AML-193 (cell line): ENCODE measurements at places on chromosomes 1 and 21.
A peak's percentile ranks its signal among the peaks of the same experiment; 100 is the strongest.

DNA sequence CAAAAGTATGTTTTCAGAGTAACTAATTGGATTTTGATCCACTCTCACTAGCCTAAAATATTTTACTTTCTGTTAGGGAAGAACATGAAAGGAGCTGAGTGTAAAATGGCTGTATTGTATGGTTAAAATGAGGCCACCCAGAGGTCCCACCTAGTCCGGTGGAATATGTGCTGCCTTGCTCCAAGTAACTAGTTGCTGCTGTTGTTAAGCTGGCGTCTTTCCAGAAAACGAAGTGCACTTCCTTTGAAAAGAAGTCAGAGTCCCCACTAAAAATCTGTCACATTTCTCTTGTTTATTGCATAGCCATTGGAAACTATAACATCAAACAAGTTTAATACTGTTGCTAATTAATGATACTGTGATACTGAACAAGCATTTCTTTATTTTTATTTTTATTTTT lies 3.2 kb downstream of the SLC25A33 start:
- peak; percentile 30 for DNase-seq

- DNase-seq = no peak
Measured at GRCh38 chr1:208219659-208220282, 24.4 kb downstream of the PLXNA2 start.

- DNase-seq = peak; percentile 64
Measured at GRCh38 chr1:109640285-109640865, 15.5 kb upstream of the GSTM4 start.

DNA sequence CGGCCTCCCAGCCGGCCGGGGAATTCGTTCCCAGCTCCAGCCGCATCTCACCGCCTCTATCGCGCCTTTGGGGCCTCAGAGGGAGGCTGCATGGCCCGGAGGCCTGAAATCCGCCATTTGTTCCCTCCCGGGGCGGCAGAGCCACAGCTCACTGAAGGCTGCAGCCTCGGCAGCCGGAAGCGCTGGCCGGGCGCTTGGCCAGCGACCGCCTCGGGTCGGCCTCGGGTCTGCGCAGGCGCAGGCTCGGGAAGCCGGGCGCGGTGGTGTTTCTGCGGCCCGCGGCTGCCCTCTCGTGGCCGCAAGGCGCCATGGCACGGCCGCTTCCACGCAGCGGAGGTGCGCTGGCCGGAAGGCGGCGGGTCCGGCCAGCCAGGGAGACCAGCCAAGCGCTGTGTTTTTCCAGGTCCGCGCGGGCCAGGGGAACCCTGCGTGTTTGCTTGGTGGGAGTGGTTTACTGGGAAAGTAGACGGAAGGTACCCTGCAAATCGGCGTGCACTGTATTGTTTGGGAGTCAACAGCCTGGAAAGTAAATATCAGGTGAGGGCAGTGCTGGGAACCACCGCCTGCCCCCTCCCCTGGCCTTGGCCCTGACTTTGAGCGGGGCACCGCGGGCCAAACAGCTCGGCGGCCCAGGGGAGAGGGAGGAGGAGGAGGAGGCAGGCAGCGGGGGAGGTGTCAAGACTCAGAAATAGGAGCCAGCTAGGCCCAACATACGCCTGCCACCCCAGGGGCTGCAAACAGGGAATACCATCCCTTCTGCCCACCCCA lies 52.7 kb upstream of the CD34 start:
- peak; percentile 78 for DNase-seq

DNA sequence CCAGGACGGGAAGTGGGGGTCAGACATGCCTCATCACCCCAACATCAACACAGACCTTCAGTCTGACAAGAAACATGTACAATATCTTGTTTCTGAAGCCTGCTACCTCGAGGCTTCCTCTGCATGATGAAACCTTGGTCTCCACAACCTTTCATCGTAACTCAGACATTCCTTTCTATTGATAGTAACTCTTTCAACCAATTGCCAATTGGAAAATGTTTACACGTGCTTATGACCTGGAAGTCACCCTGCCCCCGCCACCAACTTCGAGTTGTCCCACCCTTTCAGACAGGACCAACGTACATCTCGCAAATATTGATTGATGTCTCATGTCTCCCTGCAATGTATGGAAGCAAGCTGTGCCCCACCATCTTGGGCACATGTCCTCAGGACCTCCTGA lies 159.5 kb downstream of the ETS2 start:
- no peak for DNase-seq

- no peak for DNase-seq
Measured at GRCh38 chr21:42563261-42563660, 49.6 kb downstream of the SLC37A1 start.

DNA sequence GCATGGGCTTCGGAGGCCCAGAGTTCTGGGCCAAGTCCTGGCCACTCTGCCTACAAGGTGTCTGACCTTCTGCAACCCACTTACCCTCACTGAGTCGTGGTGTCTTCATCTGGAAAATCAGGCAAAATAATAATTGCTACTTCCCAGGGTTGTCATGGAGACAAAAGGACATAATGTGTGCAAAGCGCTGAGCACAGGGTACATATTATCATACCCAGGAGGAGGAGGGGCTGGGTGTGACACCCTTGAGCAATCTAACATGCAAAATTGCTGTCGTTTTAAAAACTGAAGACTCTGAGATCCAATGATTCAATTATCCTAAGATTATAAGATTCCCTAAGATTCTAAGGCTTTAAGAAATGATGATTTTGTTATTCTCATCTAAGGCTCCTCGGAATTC lies 459.5 kb downstream of the PTPRU start:
- DNase-seq = no peak

DNA sequence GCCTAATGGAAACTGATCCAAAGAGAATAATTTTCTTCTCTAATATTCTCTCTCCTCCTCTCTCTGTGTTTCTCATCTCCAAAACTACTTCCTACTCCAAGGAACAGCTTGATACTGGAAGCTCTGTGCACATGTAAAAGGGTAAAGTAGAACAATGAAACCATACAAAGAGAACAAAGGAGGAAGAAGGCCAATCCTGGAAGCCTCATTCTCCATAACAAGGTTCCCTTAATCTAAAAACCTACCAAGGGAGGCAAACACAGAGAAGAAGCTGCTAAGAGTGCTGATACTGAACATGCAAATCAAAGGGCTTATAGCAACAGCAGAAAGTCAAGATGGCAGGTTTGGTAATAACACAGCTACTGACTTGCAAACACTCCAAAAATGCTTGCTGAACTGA lies 44.4 kb downstream of the SIPA1L2 start:
- no peak for DNase-seq

- DNase-seq = peak; percentile 33
Measured at GRCh38 chr1:235503403-235504121, 690 bp downstream of the B3GALNT2 start.

DNA sequence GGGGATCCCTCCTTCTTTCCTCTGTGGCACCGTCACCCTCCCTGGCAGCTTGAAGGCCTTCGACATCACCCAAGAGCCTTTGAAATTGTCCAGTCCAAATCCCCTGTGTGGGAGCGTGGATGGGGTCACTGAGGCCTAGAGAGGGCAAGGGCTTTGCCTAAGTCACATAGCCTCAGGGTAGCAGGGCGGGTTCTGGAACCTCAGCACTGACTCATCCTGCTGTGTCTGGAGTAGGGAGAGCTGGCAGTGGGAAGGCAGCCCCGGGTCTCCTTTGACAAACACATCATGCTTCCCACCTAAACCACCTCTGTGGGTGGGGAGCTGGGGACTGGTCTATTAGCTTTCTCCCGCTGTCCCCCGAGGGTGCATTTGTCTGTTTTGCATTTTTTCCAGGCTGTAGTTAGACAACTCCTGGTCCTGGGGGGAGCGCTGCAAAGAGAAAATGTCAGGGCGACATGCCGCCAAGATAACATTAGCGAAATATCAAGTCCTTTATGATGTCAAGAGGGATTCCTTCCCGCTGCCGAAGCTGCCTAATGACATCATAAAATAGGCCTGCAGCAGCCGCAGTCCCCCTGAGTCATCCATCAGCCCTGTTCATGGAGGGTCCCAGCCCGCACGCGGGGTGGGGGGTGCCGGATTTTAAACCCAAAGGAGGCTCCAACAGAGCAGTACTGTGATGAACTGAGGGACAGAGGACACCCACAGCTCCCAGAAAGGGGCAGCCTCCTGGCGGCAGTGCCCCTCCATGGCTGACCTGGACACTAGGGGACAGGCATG lies 77.0 kb upstream of the POU3F1 start:
- DNase-seq = no peak

- no peak for DNase-seq
Measured at GRCh38 chr1:169495046-169495775, 9.5 kb upstream of the SLC19A2 start.

DNA sequence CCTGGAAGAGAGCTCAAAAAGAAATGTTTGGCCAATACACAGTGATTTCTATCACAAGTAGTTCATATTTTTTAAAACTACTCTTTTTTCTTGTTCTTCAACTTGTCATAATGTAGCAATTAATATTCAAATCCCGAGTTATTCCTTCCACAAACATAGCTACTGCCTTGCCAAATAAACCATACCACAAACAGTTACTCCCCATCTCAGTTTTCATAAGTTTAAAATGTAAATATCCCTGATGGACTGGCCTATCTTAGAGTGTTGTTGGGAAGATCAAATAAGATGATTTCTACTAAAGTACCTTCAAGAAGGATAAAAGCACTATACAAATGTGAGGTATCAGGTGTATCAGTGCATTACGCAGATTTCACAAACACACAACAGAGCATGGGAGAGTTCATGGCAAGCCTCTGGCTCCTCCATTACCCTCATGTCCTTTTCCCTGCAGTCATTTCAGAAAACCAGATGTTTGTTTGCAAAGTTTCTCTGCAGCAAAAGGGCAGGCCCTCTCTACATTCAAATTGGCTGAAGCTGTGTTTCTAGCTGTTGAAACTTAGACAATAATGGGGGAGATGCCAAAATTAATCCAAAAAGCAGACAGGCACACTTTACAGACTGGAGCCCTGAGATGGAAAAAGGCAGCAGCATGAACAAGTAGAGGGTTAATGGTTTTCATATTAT lies 16.1 kb downstream of the WLS start:
- no peak for DNase-seq

- DNase-seq = no peak
Measured at GRCh38 chr1:185627171-185627570, 107.0 kb upstream of the HMCN1 start.

- DNase-seq = no peak
Measured at GRCh38 chr1:150537732-150538684, 11.2 kb upstream of the ADAMTSL4 start.

- DNase-seq = no peak
Measured at GRCh38 chr1:191695865-191696264, 462.4 kb upstream of the RGS18 start.

DNA sequence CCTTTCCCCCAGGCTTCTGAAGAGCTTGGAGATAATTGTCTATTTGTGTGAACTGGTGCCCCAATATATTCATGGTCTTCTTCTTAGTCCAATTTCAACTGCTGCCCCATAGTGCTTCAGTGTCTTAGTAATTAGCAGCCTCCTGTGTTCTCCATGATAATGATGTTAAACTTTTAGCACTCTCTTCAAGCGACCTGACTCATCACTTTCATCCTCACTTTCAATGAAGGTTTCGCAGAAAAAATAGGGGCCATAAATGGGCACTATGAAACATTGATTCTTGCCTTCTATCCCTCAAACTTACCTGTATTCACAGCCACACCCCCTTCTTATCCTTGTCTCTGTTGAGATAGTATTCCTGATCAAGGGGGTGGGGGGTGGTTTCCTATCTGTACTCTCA lies 210.6 kb downstream of the DNM3 start:
- DNase-seq = no peak

GRCh38 chr1:3029991-3030662 lies 8.9 kb downstream of the ACTRT2 start:
- DNase-seq = no peak

GRCh38 chr1:11054666-11055065 lies 5.2 kb downstream of the SRM start:
- no peak for DNase-seq

GRCh38 chr1:2545754-2546514 lies 10.2 kb upstream of the TNFRSF14 start:
- peak; percentile 80 for DNase-seq

GRCh38 chr21:42819861-42820615 lies 59.3 kb downstream of the WDR4 start:
- no peak for DNase-seq

DNA sequence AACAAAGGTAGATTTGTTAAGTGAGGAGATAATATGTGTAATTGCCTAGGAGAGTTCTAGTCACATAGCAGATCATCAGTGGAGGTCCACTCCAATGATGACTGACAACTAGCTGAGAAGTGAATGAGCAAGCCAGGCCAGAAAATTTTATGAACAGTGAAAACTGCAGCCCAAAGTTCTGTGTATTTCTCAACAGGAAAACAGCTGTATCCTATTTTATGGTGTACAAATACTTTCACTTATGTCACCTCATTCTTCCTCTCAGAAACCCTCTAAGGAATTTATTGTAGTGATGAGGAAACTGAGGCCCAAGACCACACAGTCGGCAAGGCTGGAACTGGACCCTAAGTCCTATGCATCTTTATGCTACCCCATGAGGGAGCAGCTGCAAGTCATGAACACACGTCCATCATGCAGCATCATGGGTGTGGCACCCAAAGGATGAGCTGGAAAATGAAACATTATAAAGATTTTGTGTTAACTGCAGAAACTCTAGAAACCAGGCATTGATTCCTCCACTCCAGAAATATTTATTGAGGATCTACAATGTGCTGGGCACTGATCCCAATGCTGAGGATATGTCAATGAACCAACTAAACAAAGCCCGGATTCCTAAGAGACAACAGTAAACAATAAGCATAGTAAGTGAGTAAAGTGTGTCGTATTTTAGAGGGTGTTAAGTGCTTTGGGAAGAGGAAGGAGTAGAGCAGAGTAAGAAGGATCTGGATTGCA lies 99.5 kb upstream of the DUSP10 start:
- DNase-seq = no peak

DNA sequence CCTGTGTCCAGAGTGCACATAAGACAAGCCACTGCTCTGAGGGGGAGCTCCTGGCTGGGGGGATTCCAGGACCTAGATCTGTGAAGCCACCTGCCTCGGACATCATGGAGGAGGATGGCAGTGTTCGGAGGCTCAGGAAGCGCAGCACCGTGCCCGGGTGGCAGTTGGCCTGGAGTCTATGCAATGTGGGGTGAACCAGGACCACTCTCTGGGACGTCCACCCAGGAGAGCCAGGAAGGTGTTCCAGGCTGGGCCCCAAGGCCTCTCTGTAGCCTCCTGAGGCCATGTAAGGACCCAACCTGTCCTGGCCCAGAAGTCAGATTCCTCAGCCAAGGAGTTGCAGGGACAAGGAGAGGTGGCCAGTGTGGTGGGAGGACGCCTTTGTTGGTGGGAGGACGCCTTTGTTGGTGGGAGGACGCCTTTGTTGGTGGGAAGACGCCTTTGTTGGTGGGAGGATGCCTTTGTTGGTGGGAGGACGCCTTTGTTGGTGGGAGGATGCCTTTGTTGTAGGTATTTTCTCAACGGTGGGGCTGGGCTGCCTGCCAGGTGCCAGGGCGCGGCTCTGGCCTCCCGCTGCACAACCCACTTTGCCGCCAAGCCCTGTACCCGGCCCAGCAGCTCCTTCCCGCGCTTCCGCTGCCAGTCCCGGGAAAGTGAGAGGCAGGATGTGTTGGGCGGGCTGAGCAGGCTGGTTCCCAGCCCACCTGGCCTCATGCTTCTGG lies 30.6 kb upstream of the BMP8B start:
- DNase-seq = no peak
